H54 (cell line): ENCODE measurements at places on chromosomes 2 and 18.

DNA sequence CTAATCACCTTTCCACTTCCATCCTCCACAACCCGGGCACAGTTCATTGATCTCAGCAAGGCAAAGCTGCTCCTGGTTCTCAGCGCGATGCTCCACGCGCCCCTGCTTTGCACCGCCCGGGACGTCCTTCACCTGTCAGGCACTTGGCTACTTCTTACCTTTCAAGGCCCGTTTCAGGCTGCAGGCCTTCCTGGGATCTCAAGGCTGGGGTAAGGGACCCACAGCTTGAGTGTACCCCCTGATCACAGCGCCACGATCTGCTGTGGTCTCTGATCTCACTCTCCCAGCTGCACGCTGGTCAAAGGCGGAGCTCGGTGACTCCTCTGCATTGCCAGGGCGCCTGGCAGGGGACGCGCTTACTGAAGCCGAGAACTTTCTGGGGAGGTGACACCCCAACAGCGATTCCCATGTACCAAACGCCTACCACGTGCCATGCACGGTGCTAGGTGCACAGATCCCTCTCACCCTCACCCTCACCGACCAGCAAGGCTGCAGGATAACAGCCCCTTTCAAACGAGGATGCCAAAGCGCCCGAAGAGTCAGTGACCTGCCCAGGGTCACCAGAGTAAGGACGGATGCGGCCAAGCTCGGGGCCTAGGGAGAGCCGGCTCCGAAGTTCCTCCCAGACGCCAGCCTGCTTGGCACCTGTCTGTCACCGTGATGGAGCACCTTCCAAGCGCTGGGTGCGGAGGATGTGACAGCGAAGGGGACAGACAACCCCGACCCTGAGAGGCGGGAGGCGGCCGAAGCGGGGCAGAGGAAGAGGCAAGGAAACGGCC is 818 bp downstream of the ITGB1BP1 start:
- DNase-seq = peak; percentile 47

DNA sequence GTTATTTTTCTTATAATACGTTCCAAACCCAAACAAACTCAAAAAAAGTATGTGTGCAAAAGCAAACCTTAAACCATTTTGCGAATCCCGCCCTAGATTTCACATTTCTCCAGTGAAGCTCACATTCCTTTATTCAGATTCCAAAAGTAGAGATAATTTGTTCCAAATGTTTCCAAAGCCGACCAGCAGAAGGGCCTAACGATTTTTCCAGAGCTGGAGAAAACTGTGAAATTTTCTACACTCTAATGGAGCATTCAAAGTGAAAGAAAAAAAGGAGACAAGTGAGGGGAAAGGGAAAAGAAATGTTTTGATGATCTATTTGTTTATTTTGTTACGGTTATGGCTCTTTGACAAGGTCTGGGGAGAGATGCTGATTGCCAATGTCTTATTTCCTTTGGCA is 286.5 kb upstream of the SLC14A2 start:
- DNase-seq = no peak

- no peak for DNase-seq
Observed at GRCh38 chr2:61268249-61268648, 106.3 kb downstream of the C2orf74 start.

DNA sequence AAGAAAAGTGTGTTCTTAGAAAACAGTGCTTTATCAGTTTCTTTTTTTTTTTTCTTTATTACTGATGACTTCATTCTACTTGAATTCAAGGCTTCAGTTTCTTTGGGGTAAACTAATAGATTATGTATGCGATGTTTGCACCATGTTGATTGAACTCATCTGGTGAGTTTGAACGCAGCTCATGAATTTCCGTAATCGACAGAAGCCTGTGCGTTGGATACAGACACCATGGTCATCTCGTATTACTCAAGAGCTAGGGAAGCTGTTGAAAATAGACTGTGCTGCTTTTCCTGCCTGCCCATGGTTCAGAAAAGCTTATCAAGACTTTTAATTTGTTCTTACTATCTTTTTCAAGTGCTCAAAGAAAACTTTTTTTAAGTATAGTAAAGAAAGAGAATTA is 185.5 kb upstream of the NRP2 start:
- no peak for DNase-seq

DNA sequence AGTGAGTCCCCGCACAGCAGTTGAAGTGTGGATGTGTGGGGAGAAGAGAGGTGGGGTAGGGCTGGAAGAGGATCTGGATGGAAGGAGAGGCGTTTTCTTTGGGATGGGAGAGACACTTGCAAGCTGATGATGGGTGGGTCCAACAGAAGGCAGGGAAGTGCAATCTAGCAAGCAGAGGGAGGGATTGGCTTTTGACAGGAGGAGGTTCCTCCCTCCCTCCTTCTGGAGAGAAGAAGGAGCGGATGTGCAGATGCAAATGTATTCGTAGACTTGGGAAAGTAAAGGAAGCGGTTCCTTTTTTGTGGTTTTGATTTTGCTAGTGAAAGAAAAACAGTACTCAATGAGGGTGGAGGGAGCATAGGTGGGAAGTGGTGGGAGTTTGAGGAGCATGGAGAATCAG is 48.9 kb downstream of the LAMA3 start:
- DNase-seq = no peak

DNA sequence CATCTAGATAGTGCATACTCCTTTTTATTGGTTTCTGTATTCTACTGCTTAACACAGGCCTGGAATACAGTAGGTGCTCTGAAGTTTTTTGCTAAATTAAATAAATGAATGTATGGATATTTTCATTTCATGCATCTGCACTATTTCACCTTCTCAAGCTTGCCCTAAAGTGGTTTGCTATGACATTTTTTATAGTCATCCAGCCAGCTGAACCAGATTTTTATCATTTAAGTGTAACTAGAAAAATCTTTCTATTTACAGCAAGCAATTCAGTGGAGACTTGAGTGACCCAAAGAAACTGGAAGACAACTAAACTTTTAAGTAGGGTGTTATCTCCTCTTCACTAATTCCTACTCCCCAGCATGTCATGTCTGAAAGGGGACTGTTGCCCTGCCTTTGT is 354.9 kb downstream of the OSR1 start:
- DNase-seq = no peak

- DNase-seq = no peak
Observed at GRCh38 chr2:236169151-236169721, 1.1 kb upstream of the GBX2 start.

GRCh38 chr2:172734711-172735581 is 699 bp upstream of the RAPGEF4 start:
- DNase-seq = no peak

DNA sequence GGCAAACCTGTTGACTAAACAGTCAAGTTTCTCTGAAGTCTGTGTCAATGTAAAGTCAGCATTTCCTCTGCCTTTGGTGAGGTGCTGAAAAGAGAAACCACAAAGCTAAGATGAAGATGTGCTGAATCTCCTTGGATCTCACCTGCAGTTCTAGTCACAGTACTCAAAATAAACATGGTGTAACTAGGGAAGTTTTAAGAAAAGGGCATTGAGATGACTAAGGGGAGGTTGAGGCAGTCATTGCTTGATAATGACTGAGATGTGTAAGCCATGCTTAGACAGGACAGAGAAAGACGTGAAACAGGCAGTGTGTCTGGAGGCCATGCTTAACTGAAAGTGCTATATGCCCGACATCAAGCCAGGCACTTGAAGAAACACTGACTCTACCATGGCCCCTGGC is 1010.0 kb upstream of the CELF4 start:
- DNase-seq = no peak

- DNase-seq = peak; percentile 72
Observed at GRCh38 chr2:9333591-9334171, 89.6 kb downstream of the ITGB1BP1 start.

DNA sequence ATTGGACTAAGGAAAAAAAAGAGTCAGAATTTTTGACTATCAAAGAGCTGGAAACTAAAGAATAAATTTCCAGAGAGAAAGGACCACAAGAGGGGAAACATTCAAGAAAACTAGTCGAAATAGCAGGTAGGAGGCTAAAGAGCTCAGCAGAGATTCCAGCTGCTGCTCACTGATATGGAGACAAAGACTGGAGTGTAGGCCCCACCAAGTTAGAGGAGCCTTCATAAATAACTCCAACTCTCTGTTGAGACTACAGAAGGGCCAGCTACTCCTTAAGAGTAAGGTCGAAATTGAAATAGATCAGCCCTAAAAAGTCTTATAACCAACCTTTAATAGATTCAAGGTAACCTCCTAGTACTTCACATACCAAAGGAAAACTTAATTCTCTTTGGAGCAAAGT is 31.1 kb downstream of the SS18 start:
- DNase-seq = no peak

GRCh38 chr2:48750128-48750739 is 5.3 kb downstream of the LHCGR start:
- DNase-seq = no peak

DNA sequence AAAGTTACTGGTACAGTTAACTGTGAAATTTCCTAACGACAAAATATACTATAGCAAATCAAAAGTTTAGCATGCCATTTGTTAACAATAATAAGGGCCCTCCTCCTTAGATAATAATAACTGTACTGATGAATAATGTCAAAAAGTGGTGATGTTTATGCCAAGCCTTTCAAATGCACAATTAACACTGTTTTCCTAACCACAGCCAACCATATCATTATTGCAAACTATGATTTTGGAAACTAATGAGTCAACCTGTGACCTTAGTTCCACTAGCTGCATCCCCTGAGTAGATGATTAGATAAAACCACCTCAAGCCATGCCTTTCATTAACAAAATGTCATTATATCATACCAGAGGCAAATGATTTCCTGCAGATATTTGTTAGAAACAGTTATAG is 25.1 kb upstream of the GPR75 start:
- DNase-seq = no peak

DNA sequence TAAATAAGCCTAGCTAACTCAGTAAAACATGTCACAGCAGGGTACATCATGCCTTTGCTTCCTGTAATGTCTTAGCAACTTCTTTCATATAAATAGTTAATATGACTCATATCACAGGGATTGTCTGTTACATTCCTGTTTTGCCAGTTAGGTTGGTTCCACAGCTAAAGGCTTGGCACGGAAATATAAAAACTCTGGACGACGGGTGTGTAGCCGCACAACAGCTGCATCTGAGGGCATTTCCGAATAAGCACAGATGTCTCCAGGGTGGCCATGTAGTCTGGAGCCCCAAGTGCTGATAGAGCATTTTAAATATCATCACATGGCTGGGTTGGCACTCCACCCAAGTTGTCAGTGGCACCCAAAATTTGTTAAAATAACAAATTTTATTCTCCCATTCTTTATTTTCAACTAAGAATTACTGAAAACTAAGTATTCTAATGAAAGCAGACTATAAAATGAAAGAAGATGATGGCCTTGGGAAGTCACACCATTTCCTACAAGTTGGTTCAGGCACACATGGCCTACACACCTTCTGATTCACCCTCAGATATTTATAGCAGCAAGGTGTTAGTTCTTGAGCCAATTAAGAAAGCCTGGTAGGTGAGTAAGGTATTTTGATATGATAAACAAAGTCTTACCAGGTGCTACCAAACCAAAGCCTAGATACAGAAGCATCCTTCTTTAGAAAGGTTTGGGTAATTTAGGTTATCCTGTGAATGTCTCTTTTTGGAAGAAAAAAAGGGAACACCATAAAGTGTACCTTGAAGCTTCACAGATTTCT is 61.8 kb upstream of the STK17B start:
- peak; percentile 45 for DNase-seq

DNA sequence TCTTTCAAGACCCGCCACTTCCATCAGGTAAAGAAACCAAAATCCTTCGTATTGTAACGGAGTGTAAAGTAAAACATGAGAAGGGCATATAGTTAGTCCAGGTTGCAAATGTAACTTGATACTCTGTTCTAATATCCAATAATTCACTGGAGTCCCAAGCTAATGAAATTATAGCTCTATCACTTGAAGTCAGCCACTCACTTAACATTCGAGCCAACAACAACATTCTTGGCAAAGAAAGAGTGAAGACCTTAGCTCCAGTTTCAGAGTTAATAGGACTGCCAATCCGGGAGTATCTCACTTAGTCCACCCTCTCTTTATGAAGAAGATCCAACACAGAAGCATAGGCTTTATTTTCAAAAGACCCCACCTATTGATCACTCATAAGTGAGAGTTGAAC is 298.0 kb upstream of the SOX11 start:
- no peak for DNase-seq

DNA sequence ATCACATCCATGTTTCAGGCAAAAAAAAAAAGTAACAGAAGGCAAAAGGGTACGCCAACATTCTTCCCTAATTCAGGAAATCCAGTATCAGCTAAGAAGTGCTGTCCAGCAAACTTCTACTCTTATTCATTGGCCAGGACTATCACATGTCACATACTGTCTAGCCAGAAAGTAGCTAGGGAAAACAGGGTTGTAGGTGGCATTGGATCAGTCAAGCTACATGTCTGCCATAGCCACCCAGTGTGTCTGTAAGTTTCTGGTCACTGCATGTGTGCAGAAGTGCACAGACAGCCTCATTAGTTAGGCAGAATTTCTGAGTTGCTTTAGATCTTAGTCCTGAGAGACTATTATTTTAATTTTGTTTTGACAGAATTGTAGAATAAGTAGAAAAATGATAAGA is 465.3 kb upstream of the NRP2 start:
- DNase-seq = no peak

DNA sequence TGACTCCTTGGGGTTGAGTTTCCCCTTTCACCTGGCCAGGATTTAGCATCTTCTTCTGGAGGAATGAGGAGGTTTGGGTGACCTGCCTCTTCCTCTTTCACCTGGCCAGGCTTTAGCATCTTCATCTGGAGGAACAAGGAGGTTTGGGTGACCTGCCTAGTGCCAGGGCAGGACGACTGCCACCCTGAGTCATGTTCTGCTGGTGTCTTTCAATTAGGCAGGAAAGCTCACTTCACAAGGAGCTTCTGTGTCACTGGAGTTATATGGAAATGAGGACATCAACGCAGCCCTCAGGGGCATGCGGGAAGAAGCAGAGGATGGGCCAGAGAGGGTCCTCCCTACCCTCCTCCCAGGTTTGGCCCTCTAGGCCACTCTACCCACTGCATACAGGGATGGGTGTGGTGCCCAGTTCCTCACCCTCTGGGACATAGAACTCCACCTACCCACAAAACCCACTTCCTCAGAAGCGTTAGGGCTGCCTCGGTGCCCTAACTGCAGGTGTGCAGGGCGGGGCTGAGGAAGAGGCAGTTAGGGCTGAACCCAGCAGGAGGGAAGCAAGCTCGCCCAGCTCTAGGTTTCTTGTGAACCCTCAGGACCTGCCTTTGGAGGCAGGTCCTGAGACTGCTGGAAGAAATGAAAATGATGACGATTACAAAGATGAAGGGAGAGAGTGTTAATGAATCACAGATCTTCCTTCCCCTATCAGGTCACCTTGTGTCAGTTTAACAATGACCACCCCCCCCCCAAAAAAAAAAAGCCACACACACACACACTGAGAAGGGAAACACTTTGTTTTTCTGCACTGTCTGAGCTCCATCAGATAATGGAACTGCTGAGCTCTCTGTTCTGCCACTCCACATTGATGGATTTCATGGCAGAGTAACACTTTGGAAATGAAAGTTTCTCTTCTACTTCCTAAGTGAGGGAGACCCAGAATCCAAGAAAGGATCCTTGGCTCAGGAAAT is 71.0 kb downstream of the ARL4C start:
- DNase-seq = no peak
